ENCODE measurements at places on chromosomes 5 and 9. TPM values are rescaled to one million over a fixed set of nuclear protein-coding genes. Genes with fewer than 3 reads are reported as not detected.

GRCh38 chr5:126680191-126680817 is 79.6 kb downstream of the PHAX start:
- DNase-seq, result no peak

- peak; percentile 54 for DNase-seq
These were observed 135.1 kb downstream of the DAB2IP start for GRCh38 chr9:121786543-121786948.

C5orf52 gene
- not detected for total RNA-seq

ADGRD2 gene
- 0.31 TPM for total RNA-seq

DNAJA1 gene
- 189 TPM for total RNA-seq

KIF4B gene
- 0.14 TPM for total RNA-seq

ENG gene
- 1.6 TPM for total RNA-seq
